ENCODE measurements at places on chromosomes 1 and 21. TPM values are rescaled to one million over a fixed set of nuclear protein-coding genes. Genes with fewer than 3 reads are reported as not detected.

Gene CD247
- 1.3 TPM for total RNA-seq

Gene VHLL
- not detected for total RNA-seq

Gene CHIA
- total RNA-seq = not detected

Gene SLC27A3
- total RNA-seq = 20.7 TPM

Gene RNF186
- total RNA-seq = not detected

Gene CYP4A22
- not detected for total RNA-seq

Gene VAV3
- 24.2 TPM for total RNA-seq

Gene CFAP74
- total RNA-seq = 0.11 TPM

Gene TEX38
- total RNA-seq = not detected

Gene DNAJC6
- 5.6 TPM for total RNA-seq

Gene DIO1
- not detected for total RNA-seq

Gene CRYAA
- total RNA-seq = not detected

Gene RHOU
- 40.4 TPM for total RNA-seq

Gene ETV3L
- not detected for total RNA-seq

Gene GPR3
- 0.16 TPM for total RNA-seq

Gene STYXL2
- total RNA-seq = 3.6 TPM

Gene E2F2
- 2.9 TPM for total RNA-seq

Gene TFF1
- total RNA-seq = not detected

Gene ATP5PF
- total RNA-seq = 71.3 TPM

Gene KRTAP13-1
- not detected for total RNA-seq

Gene MAD2L2
- 20.5 TPM for total RNA-seq

Gene KRTAP19-1
- not detected for total RNA-seq

Gene CLCA4
- 38.1 TPM for total RNA-seq

Gene EXO1
- 7.9 TPM for total RNA-seq

Gene OR2AK2
- not detected for total RNA-seq

Gene ANKRD45
- 0.63 TPM for total RNA-seq

Gene CD48
- total RNA-seq = 7.0 TPM

Gene CELA2B
- 0.32 TPM for total RNA-seq

Gene KNCN
- not detected for total RNA-seq

Gene WNT2B
- total RNA-seq = 55.2 TPM

Gene KRTAP12-1
- total RNA-seq = not detected

Gene KCND3
- 5.4 TPM for total RNA-seq

Gene C1QB
- total RNA-seq = 26.3 TPM
